ENCODE measurements at places on chromosomes 11 and 22.

DNA sequence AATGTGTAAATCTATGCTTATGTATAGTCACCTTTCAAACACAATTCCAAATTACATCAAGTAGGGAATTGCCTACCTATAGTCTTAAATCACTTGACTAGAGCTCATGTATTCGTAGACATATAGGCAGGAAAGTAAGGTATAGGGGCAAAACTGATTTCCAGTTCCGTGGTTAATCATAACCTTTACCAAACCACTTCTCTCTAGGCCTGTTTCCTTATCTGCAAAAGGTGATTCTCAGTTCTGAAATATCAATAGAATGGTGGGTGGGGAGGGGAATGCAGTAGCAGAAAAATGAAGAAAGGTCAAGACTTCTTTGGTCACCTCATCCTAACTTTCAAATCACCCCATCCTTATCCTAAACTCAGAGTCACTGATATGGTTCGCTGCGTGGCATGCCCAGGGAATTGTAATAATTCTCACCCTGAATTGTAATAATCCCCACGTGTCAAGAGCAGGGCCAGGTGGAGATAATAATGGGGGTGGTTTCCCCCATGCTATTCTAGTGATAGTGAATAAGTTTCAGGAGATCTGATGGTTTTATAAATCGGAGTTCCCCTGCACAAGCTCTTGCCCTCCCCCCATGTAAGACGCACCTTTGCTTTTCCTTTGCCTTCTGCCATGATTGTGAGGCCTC is 1.9 kb upstream of the ANO5 start:
- no peak for DNase-seq

DNA sequence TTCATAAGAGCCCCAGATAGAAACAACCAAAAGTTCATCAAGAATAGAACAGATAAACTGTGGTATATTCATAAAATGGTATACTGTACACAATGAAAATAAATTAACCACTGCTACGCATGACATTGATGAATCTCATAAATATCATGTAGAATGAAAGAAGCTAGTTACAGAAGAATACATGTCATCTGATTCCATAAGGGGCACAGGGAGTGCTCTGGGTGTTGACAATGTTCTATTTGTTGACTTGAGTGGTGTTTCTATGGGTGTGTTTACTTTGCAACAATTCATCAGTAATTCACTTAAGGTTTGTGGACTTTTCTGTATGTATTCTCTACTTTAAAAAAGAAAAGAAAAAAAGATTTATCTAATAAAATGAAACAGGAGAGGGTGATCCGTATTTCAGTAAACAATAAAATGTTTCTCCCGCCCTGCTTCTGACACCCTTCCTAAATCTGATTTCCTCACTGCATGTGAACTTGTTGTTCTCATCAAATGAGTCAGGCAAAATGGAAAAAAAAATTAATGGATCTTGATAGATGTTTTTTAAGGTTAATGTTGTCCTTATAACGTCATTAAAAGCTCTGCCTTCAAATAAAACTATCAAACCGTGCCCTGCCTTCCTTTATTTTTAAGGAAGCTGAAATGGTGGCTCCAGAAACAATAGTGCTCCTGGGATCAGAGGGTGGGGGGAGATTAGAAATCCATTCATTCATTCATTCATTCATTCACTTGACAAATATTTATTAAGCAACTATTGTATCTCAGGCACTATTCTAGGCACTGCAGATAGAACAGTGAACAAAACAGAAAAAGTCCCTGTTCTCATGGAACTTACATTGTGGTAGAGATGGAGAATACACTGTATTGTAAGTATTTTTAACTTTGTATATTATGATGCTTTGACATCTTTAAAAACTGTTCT is 77.2 kb upstream of the CD44 start:
- no peak for DNase-seq

DNA sequence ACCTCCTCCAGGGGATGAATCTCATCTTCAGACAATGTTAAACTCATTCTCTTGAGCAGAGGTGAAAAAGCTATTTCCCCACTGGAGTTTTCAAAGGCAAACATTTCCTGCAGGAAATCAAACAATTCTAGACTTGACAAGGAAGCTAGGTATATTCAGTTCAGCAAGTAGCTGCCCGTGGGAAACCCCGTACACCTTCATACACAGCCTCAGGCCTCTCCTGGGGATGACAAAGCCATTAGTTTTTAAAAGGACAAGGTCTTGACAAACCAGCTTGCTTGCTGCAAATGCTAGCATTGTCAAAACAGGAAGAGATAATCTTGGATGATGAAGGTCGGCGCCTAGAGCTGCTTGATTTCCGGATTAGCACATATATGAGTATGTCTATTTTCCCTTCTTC is 1630.8 kb upstream of the TENM4 start:
- DNase-seq, result no peak

DNA sequence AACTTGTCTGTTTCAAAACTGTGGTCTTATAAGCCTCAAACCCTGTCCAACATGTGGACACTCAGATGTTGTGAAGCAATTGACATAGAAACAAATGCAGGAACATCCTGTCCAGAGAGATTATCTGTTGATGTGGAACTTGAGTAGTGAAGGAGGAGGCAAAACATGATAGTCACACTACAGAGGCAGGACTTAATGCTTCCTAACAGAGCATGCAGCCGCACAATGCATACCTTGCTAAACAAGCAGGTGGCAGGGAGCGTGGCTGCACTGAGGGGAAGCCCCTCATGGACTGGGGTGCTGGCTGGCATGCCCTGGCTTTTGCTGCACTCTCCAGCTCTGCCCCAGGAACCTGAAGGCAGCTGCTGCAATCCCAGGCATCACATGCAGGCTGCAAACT is 5.3 kb downstream of the C22orf39 start:
- DNase-seq, result no peak

- DNase-seq, result no peak
Measured at GRCh38 chr11:13837286-13837685, 125.2 kb upstream of the SPON1 start.

GRCh38 chr11:3707176-3707575 is 36.0 kb upstream of the CHRNA10 start:
- no peak for DNase-seq

Measured in SHP77 treated with DMSO at 0.1 percent for 48 hours (cell line).